ENCODE measurements at places on chromosomes 11 and 22.

- no peak for DNase-seq
Measured at GRCh38 chr11:102007567-102008437, 39.4 kb upstream of the CFAP300 start.

- peak; percentile 9 for DNase-seq
Measured at GRCh38 chr22:26134654-26135330, 34.5 kb upstream of the SEZ6L start.

GRCh38 chr11:73532310-73532709, 65.6 kb downstream of the FAM168A start:
- no peak for DNase-seq

- no peak for DNase-seq
Measured at GRCh38 chr11:104380358-104380757, 216.4 kb upstream of the PDGFD start.

- DNase-seq = no peak
Measured at GRCh38 chr11:13777341-13777985, 109.0 kb downstream of the FAR1 start.

GRCh38 chr11:119062779-119063178, 4.8 kb upstream of the VPS11 start:
- no peak for DNase-seq

DNA sequence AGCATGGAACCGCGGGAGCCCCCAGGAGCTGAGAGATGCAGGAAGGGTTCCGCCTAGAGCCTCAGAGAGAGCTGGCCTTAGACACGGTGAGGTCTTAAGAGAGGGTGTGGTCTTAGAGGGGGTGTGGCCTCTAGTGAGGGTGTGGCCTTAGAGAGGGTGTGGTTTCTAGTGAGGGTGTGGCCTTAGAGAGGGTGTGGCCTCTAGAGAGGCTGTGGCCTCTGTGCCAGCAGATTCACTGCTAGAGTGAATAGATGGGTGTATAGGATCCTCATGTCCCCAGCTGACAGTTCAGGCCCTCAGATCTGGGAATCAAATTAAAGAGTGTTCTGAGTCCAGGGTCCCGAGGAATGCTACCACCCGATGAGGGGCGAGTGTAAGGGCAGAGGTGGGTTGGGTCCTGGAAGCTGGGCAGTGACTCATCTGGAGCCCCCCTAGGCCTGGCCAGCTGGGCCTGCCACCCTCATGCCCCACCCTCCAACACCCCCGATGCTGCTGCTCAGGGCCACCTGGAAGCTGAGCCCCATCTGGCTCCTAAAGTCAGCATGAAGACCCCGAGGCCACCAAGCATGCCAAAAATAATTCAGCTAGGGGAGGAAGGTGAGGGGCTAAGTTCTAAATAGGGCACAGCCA, 49.5 kb downstream of the IGF2 start:
- DNase-seq = no peak

Data from iPS DF 6.9 (cell line).